Omental fat pad (tissue), 4 donors: ENCODE measurements at places on chromosomes 12 and 14. TPM values are rescaled to one million over a fixed set of nuclear protein-coding genes. Genes with fewer than 3 reads are reported as not detected.
A peak's percentile ranks its signal among the peaks of the same experiment; 100 is the strongest.

DNA sequence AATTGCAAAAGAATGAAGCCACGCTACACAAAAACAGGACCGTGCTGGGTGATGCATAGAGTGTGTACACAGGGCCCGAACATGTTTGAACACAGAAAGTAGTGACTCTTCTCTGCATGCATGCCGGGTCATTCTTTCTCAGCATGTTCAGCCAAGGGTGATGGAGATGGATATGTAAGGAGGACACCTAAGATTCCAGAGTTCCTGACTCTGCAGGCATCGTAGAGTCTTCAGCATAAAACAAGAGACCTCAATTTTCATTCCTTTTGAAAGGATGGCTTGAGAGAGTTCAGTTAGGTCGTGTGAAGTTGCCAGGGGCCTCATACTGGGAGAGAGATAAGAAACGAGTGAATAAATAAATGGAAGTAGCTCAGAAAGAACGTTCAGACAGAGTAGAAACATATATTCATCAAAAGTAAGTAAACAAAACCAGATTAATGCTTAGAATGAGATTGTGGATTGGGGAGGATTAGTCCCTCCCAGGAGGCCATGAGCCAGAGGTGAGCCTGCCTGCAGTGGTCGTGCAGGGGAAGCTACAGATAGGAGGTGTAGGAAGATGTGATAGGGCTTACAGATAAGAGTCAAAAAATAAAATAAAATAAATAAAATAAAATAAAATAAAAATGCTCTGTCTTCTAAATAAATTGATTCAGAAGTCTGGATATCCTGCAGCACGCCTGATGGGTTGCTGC is 27.6 kb upstream of the SEL1L start:
- no peak for DNase-seq

GRCh38 chr14:39268393-39268792 is 34.7 kb downstream of the MIA2 start:
- no peak for DNase-seq

CELA1 gene
- not detected for total RNA-seq

GRCh38 chr12:114123108-114123507 is 157.0 kb upstream of the RBM19 start:
- DNase-seq: no peak

- no peak for DNase-seq
These were observed 917.0 kb downstream of the LRFN5 start for GRCh38 chr14:42523666-42524065.

- no peak for DNase-seq
These were observed 620 bp downstream of the C1S start for GRCh38 chr12:7061138-7061537.

DNA sequence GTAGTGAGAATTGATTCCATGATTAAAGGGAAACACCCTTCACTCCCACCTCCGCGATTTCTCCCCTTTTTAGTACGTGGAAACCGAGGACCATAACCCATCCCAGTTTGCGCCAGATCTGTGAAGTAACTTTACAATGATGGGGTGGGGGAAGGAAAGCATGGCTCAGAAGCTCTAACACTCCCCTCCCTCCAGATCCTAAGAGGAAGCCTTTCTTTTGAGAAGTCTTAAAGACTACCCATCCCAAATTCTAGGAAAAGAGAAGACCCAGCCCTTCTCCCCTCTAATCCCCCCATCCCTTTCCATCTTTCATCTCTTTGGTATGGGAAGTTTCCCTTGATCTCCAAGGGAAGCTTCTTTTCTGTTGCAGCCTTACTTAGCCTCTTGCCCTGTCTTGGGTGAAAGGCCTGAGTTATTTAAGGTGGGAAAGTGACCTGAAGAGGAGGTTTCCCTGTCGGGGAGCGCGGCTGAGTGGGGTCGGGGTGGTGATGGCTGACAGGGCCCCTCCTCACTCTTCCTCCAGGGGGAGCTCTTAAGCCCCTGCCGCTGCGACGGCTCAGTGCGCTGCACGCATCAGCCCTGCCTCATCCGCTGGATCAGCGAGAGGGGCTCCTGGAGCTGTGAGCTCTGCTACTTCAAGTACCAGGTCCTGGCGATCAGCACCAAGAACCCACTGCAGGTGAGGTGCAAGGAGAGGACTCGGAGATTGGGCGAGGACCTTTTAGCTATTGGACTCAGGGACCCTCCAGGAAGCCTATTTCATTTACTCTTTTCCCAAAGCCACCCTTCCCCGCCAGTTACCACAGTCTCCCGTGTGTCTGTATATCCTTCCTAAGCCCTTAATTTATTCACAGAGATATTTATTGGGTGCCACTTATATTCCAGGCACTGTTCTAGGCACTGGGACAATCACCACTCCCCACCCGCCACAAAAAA is 1.8 kb downstream of the MARCHF9 start:
- DNase-seq: no peak

LRRC43 gene
- total RNA-seq: not detected

DNA sequence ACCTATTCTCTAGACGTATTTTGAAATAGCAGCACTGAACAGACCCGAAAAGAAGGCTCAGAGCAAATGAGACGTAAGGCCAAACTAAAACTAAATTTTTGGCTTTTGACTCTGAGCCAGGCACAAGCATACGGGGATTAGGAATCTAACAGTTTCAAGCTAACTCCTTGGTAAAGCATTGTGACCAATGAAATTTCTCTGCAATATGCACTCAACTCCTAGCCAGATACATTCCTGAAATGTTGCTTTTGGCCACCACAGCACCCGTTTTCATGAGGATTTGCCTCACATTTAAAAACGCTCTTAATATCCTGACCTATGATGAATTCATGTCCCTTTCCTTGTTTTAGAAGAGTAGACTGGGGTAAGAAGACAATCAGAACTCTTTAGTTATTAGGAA is 53.1 kb upstream of the NPFF start:
- no peak for DNase-seq

DNA sequence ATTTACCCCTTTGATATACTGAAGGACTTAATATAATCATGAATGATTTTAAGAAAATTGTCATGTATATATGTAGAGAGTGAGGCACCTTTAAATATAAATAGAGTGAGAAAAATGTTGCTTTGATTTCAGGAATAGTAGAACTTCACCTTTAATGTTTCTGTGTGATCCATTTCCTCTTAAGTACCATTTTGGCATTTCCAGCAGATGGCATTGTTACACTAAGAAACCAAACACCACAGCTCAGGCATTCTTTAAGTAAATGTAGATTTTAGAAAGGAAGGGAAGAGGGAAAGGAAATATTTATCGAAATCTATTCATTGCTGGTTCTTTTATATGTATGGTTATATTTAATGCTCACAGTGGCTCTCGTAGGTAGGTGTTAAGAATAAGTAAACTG is 556.7 kb upstream of the FBXO33 start:
- no peak for DNase-seq

DNA sequence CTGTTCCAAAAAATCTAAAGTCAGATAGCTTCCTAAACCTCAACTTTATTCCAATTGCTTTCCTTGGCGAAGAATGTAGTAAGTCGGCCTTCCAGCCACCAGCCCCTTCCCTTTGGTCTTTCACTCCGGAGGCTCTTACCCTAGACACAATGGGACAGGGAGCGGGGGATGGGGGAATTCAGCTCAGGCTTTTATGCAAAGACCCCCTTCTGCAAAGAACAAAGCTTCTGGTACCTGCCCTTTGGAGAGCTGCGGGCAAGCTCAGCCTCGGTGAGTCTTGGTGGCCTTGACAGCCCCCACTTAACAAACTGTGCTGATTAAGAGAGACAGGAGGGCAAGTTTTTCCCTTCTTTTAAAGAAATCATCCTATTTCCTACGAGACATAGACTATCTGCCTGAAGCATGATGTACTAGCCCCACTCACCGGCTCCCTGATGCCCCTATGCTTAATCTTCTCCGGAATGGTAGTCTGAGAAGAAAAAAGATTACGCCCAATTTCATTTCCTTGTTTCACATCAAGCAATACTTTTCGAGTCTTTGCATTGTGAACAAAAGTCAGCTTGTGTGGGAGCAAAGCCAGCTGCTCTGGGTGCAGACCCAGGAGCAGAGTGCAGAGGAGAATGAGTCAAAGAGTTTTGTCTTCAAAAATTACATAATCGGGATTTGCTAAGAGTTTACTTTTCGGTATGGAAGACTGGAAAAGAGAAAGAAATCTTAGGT is 1.5 kb upstream of the NANOG start:
- DNase-seq: no peak

RFX4 gene
- not detected for total RNA-seq

- DNase-seq: no peak
These were observed 59.3 kb downstream of the PRICKLE1 start for GRCh38 chr12:42530284-42530683.

MANSC1 gene
- 12.2 TPM for total RNA-seq

DNA sequence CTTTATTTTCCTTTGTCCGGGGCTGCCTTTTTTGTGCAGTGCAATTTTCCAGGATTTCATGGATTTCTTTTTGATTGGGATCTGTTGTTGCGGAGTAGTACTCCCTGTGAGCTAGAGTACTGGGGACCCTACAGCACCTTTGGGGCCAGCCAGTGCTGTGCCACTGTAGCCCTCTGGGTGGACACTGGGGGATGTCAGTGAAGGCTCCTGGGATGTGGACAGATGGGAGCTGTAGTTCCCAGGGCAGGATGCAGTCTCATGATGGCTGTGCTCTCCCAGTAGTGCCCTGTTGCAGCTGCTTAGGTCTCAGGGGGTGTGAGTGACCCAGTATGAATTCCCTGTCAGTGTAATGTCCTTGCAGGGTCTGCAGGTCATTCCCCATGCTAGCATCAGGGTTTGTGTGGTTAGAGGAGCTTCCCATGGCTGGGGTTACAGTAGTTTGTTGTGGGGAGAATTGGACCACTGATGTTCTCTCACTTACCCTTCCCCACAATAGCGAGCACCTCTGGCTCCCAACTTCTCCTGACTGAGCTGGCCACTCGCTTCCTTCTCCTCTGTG is 72.2 kb downstream of the BRMS1L start:
- DNase-seq: no peak

ZNF891 gene
- total RNA-seq: 2.8 TPM

ATF1 gene
- total RNA-seq: 18.0 TPM

GRCh38 chr12:49893753-49894750 is 9.6 kb downstream of the FAIM2 start:
- DNase-seq: no peak

GZMH gene
- total RNA-seq: 1.4 TPM

- no peak for DNase-seq
These were observed 827.7 kb downstream of the TMTC2 start for GRCh38 chr12:83514372-83514771.

GRCh38 chr14:87567618-87568295 is 425.2 kb downstream of the GALC start:
- DNase-seq: no peak

GRCh38 chr12:29102741-29103140 is 46.3 kb upstream of the FAR2 start:
- DNase-seq: no peak

NXPH4 gene
- total RNA-seq: 2.4 TPM

CLEC4D gene
- 0.56 TPM for total RNA-seq

DNA sequence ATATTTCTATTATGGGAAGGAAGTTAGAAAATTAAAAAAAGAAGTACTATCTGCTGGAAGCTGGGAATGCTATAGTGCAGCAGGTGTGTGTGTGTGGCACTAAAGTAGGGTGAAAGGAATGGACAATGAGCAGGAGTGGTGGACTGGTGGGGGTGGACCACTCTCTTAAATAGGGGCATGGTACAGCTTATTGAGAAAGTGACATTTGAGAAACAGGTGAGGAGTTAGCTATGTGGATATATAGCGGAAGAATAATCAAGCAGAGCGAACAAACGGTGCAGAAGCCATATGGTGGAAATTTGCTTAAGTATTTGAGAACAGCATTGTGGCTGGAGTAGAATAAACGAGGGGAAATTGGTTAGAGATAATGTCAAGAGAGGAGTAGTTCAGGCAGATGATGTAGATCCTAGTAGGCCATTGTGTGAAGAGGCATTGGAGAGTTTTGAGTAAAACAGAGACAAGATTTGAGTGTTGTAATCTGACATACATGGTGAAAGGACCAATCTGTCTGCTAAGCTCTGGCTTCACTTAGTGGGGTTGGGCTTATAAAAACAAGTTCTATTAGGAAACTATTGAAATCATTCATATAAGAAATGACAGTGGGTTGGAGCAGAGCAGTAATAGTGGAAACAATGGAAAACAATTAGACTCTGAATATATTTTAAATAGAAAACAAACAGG is 149.2 kb upstream of the SYT10 start:
- no peak for DNase-seq

- DNase-seq: no peak
These were observed 235.8 kb downstream of the NEDD1 start for GRCh38 chr12:97142737-97143410.

OR10G3 gene
- total RNA-seq: not detected

GRCh38 chr12:45400991-45401390 is 185.1 kb downstream of the ANO6 start:
- DNase-seq: no peak

GRCh38 chr14:58575956-58576355 is 61.8 kb upstream of the DACT1 start:
- no peak for DNase-seq

- DNase-seq: no peak
These were observed 14.0 kb downstream of the CEP290 start for GRCh38 chr12:88127855-88128254.

DNA sequence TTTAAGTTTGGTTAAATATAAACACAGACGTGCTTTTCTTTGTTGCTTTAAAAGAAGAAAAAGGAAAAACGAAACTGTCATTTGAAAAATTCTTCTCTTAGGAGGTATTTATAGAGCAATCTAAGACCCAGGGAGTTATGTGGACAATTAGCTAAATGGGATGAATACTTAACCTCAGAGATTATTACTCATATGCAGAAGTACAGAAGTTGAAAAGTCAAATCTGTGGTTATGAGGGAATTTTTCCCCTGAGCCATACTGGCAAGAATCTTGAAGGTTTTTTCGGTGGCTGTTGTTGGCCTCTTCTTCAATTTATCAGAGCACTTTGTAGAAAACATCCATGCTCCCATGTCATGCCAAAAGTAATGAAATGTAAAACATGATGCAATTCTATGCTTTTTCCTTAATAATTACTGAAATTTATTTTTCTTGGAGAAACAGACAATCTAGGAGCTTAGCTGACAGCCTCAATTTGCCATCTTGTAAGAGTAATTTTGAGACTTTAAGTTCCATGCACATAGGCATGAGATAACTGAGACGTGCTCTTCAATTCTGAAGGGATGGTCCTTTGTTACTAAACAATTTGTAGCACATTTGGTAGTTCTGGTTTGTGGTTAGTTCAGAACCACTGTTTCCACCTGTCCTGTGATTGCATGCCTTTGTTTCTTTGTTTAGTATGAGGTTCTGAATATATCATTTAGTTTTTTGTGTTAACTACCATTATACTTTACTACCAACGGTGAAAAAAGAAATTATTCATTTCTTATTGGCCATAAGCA is 126.6 kb downstream of the BCAT1 start:
- DNase-seq: no peak

KLRF2 gene
- total RNA-seq: not detected

- no peak for DNase-seq
These were observed 601.5 kb downstream of the KCNH5 start for GRCh38 chr14:62443796-62444195.

GRCh38 chr14:101202627-101203404 is 299.3 kb upstream of the RTL1 start:
- peak; percentile 11 for DNase-seq

APOF gene
- total RNA-seq: not detected

DNA sequence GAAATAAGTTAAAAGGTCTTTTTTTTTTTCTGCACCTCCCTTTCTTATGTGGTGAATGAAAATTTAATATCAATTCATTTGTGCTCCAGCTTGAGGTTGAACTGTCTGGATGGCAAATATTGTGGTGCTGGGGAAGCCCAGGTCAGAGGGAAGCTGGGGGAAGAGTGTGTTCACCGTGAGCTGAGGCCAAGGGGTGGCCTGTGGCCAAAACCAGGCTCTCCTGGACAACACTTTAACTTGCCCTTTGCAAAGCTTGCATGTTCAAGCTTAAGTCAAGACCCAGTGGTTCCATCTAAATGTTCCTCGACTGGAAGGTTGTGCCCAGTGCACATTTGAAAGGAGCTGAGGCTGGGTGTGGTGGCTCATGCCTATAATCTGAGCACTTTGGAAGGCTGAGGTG is 28.8 kb downstream of the DRAM1 start:
- DNase-seq: no peak

SIRT4 gene
- not detected for total RNA-seq
